NCI-H1048 (cell line): ENCODE measurements at places on chromosomes 6 and 20.

DNA sequence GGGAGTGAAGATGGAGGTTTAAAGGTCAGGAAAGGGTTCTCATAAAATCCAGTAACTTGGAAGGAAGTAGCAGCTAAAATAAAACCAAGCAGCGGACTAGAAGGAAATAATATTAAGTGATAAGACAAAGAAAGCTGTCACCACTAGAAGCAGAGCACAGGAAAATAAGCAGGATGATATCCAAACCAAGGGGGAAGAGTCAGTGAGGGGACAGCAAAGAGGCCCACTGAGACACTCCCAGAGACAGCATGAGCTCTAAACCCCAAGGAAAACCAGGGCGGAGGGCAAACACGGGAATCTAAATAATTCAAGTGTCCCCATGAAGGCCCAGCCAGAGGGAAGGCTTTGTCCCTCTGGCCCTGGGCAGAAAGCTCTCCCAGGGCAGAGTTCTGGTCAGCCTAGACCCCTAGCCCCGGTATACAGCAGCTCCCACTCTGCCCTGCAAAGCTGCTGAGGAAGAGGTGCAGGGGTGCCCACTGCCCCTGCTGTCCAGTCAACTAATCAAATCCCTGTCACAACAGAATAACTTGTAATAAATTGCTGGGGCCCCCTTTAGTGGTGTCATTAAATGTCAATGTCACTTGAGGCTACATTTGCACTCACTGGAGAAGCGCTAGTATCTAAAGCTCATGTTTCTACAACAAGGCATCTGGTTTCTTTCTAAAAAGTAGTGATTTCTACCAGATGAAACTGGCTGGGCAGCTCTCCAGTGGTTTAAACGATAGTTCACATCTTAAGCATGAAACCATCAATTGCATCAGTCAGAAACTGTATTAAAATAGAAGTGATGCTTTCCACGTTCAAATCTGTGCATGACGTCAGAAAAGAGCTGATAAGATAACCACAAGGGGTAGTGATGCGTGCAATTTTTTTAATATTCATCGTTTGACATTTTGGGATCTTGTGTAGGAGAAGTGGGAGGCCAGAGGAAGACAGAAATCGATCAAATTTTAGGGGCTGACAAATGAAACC lies 13.6 kb downstream of the PDE10A start:
- DNase-seq = no peak

DNA sequence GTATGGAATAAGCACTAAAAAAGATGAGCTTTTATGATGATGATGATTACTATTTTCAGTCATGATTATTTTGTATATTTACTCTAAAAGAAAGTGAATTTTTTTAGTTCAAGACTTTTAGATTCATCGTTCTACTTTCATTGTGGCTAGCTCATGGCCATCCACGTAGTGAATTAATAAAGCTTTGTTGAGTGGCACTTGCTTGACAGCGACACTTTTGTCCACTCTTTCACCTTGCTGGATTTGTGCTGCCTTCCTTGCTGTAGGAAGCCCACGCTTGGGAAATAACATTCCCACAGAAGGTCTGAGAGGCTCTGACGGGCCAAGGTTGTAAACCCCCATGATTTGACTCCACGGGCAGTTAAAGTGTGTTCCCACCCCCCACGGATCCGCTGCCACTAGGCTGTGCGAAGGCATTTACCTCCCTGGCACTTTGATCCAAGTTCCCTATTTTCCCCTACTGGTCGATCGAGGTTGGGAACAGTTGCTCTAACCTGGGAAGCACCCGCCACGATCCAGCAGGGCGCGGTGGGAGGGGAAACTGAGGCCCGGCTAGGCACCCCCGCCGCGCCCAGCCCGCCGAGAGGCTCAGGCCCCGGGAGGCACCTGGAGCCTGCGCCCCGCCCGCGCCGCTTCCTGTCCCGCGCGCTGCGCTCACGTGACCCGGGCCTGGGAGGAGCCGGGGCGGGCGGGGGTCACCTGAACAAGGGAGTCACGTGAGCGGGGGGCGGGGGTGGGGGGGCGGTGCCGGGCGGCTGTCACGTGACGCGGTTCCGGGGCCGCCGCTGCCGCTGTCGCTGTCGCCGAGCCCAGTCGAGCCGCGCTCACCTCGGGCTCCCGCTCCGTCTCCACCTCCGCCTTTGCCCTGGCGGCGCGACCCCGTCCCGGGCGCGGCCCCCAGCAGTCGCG lies at the start of gene IGF2R:
Gene IGF2R (plus strand): TSS at position 788 of the 909 bp plus-strand sequence. CDS start 165 bp downstream, outside the sequence.
- DNase-seq = peak; percentile 88

DNA sequence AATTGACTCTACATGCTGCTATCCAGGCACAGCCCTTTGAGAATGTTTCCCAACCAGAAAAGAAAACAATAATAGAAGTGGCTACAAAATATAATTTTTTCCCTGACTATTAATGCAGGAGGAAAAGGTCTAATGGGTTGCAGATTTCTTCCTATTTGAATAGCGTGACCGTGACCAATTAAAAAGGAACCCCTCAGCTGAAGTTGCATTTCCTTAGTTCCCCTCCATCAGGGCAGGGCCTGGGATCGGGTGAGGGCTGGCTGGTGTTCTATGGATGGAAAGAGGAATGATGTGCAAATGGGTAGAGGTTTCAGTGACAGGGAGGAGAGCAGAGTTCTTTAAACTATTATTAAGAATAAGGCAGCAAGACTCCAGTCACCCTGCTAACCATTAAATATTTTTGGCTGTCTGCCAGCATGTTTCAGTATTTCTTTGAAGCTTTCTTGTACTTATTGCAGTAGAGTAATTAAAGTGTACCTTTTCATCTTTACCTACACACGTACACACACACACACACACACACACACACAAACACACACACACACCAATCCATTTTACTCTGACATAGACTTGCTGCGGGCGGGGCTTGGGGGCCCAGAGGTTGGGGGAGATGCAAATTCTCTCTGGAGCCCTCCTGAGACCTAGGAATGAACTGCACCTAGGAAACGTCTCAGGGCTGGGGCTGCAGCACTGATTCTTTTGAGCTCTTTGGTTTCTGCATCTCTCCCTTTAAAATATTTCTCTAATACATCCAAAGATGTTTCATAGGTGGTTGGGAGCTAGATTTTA lies 154.8 kb upstream of the SLC35B3 start:
- no peak for DNase-seq

GRCh38 chr6:132391391-132392269 lies 9.6 kb downstream of the MOXD1 start:
- no peak for DNase-seq

GRCh38 chr20:57911512-57912226 lies 201.9 kb upstream of the PMEPA1 start:
- DNase-seq = no peak

DNA sequence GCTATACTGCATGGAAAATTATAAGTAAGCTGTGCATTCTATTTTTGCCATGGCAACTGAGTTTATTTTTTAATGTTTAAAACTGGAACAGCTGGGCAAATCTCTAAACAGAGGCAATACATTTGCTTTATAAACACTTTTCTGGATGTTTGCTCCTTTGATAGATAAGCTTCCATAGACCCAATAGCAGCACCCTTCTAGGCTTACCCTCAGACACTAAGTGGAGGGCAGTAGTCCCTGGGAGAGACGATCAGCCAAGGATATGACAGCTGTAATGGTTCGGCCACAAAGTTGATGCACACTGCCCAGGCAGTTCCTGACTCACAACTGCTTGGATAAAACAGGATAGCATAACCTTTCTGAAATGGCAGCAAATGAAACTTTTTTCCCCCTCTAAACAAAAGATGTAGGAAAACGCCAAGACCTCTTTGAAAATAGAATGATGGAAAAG lies 8.5 kb upstream of the MRPS10 start:
- no peak for DNase-seq

DNA sequence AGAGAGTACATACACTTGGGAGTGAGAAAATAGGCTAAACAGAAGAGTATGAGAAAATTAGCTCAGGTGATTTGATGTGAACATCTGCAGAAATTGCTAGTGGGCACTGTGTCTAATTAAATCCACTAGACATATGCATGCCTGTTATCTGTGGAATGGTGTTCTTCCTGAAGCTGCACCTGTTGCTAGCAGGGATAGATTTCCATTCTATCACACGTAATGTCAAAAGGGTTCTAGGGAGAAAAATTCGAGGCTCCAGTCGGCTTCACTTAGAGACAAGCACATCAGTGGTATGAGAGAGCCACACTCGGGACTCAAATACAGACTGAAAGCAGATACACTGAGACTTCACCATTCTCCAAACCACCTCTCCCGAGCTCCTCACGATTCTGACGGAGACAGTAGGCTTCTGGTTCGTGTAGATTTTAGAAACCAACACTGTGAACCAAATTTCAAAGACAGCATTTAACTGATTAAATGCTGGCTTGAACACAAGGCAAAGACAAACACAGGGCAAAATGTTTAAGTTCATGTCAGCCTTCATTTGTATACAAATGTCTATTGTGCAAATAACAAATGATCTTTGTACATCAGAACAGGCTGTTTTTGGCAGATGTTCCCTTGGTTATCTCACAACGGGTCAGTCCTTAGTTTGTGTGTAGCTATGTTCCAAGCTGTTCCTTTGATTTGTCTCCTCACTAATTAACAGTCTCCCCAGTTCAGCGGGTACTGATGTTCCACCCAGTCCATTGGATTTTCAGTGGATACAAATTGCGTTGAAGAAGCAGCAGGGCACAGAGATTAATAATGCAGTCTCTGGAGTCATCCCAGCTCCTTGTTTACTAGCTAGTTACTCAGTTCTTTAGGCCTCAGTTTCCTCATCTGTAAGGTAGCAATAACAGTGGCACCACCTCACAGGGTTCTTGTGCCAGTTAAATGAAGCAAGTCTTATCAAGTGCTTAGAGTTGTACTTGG lies 131.0 kb upstream of the IFNGR1 start:
- no peak for DNase-seq

DNA sequence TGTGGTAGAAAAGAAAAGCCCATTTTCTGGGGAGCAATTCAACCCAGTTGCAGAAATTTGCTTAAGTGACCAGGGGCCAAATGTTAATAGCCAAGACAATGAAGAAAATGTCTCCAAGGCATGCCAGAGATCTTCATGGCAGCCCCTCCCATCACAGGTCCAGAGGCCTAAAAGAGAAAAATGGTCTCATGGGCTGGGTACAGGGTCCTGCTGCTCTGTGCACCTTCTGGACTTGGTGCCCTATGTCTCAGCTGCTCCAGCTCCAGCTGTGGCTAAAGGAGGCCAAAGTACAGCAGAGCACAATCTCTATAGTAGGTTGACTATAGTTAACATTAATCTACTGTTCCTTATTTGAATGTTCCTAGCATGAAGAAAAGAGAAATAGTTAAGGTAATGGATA lies 44.7 kb downstream of the FRK start:
- no peak for DNase-seq

- DNase-seq = no peak
Measured at GRCh38 chr6:53723331-53723730, 57.8 kb upstream of the KLHL31 start.

- no peak for DNase-seq
Measured at GRCh38 chr6:5302220-5302946, 41.1 kb downstream of the FARS2 start.

- DNase-seq = no peak
Measured at GRCh38 chr6:150866991-150867501, 1.5 kb downstream of the MTHFD1L start.
